CD4-positive, alpha-beta T cell treated with Interleukin-1 beta for 1 hour (primary cell): ENCODE measurements at places on chromosomes 5 and 9.

- no peak for DNase-seq
Measured at GRCh38 chr9:16304301-16304700, 566.2 kb downstream of the BNC2 start.

DNA sequence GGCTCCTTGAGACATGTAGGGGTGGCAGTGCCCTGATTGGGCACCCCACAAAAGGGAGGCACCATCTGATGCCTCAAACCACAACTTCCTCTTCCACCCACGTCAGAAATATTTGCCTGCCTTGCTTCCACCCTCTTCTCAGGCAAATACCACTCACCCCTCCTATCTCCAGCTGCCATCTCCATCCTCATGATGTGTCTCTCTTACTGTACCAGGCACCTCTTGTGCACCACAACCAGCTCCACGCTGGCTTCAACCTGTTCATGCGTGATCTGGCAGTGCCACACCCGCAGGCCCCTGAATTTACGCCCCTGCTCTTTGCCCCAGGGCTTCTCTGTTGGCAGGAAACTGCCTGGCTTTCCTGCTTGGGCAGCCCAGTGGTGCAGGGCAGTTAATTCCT, 87.8 kb upstream of the HSPA9 start:
- DNase-seq: peak; percentile 60

DNA sequence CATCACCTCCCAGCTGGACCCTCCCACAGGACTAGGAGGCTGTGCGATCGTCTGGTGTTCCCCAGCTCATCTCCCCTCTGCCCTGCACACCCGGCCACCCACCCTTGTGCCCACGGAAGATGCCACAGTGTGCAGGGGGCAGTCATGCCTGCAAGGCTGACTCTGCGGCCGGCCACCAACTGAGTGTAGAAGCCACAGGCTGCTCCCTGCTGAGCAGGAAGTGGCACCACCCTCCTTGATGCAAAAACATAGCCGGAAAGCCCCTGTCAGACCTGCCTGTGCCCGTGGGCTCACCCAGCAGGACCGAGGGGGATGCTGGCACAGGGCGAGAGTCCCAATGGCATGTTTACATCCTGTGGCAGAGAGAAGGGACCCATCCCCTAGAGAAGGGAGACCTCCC, 40.3 kb upstream of the SLC12A7 start:
- peak; percentile 55 for DNase-seq

- DNase-seq: no peak
Measured at GRCh38 chr9:85645909-85646627, 95.7 kb downstream of the AGTPBP1 start.

GRCh38 chr9:84141741-84142370, 161.3 kb downstream of the RMI1 start:
- DNase-seq: no peak

GRCh38 chr9:86946201-86947145, 833 bp downstream of the GAS1 start:
- DNase-seq: peak; percentile 46

- DNase-seq: no peak
Measured at GRCh38 chr5:173767574-173768266, 120.4 kb upstream of the CPEB4 start.

GRCh38 chr9:79623799-79624721, 52.3 kb downstream of the TLE4 start:
- DNase-seq: peak; percentile 56

GRCh38 chr5:72252574-72253155, 67.4 kb downstream of the MRPS27 start:
- no peak for DNase-seq

DNA sequence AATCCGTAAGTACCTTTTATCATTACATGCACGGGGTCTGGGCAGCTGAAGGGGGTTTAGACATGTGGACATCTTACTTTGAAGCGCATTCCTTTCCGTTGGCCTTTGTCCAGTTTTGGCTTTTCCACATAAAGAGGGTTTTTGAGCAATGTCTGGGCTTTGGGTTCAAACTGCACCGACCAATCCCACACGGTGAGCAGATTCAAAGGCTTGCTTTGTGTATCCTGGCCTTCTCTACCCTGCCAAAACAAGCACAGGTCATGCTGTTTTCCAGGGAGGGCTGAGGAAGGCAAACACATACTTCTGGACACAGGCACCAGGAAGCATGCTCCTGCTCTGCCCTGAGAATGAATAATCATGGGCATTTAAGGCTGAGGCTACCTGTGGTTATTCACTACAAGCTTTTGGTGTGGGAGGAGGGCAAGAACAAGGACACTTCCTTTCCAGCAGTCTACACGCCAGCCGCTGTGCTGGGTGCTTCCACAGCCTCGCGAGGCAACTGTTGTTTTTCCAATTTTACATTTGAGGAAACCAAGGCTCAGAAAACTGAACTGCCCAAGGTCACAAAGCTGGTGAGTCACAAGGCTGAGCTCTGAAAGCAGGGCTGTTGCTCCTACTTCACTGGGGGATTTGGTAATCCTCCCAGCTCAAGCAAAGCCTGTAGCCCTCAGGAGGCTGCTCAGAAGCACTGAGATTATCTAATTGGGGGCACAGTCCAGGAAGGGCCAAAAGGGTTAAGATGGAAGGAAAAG, 59.8 kb upstream of the GOLPH3 start:
- no peak for DNase-seq

GRCh38 chr9:84998639-84999038, 329.1 kb downstream of the NTRK2 start:
- no peak for DNase-seq

GRCh38 chr9:110659891-110660541, 8.6 kb upstream of the MUSK start:
- DNase-seq: no peak

GRCh38 chr9:90702441-90702955, 59.9 kb upstream of the DIRAS2 start:
- DNase-seq: no peak
